Stimulated activated CD8-positive, alpha-beta memory T cell treated with anti-CD3 and anti-CD28 coated beads, Interleukin-2, amount 100 ng/mL, for 48 hours (primary cell): ENCODE measurements at places on chromosomes 11 and 22.

DNA sequence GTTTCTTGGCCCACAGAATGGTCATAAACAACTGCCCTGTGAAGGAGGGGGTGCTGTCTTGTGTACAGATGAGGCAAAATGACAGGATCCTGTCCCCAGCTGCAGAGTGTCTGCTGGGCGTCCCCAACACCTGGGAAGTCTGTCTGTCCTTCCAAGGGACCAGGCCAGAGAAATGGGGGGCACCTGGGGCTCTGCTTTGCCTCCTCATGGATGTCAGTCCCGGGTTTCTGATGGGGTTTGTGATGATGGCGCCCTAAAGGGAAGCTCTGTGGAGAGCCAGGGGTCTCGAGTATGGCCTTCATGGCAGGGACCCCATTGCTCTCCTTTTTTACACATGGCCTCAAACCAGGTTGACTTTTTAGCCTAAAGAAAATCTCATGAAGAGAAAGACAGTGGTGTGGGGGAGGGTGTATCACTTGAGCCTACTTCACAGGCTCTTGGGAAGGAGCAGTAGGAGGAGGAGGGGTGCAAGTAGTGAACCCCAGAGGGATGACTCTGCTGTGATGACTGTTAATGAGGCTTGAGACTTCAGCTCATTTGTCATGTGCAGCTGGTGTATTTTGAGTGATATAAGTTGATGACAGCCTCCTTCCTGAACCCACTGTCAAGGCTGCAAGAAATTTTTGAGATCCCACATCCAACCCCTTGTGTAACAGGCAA lies 40.6 kb upstream of the TUB start:
- no peak for DNase-seq

GRCh38 chr11:112658431-112658878 lies 302.8 kb upstream of the NCAM1 start:
- DNase-seq, result no peak

GRCh38 chr22:33865248-33865647 lies 55.0 kb downstream of the LARGE1 start:
- DNase-seq, result no peak

- no peak for DNase-seq
Measured at GRCh38 chr11:17531071-17531600, 13.1 kb downstream of the USH1C start.
